ENCODE measurements at places on chromosomes 2 and 18.

DNA sequence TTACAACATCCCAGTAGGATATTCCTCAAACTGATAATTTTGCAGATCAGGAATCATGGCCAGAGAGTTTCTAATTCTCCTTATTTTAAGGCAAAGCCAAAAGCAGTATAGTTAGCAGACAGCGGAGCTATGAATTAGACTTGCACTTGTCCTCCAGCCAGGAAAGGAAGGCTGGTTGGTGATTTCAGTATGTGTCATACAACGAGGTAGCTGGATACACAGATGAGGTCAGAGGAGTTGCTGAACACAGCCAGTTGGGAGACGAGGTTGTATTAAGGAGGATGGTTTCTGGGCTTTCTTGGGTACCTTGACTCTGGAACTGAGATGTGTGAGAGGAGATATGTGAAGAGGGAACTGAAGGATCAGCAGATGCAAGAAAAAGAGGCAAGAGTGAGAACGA, 185.2 kb downstream of the SOX11 start:
- DNase-seq = peak; percentile 50

DNA sequence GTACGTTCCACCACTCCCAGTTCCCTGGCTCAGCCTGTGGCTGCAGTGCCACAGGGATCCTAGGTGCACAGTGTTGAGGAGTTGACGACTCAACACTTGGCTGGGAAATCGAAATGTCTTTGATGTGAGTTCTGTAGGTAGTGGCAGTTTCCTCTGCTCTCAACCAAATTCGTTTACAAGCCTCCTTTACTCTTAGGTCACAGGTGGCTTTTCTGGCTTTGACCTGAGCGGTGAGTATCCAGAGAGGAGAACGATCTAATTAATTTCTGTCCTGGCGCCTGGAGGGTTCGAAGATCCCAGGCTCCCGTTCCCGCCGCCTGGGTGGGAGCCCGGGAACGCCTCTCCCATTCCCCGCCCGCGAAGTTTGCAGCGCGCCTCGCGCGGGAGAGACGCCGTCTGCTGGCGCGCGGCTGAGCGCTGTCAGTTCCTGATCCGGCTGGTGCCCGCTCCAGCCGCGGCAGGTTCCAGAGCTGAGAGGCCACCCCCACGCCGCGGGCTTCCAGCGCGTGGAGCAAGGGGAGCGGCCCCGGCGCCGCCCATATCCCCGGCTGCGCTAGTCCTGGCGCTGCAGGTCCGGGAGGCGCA, at the start of gene LAMA3:
Gene LAMA3, plus strand, starts transcription at position 423 of the 585 bp plus-strand sequence. CDS start 231 bp downstream, outside the sequence.
- DNase-seq = peak; percentile 80

GRCh38 chr2:41024816-41025215, 572.9 kb upstream of the SLC8A1 start:
- no peak for DNase-seq

DNA sequence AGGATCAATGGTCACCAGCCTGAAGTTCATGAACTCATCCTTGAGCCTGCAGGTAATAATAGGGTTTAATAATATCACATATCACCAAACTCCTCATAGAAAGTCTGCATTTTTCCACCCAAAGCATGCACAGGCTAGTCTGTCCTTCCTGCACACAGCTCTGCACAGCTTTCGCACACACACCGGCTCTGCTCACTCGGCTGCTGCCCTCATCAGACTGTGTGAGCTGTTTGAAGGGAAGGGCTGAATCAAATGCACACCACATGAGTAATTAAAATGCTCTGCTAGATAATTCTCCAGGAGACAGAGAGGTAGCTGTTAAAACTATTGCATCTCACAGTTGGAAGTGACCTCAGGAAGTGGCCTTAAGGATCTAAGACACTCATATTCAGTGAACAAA, 108.4 kb upstream of the YPEL5 start:
- DNase-seq = no peak

DNA sequence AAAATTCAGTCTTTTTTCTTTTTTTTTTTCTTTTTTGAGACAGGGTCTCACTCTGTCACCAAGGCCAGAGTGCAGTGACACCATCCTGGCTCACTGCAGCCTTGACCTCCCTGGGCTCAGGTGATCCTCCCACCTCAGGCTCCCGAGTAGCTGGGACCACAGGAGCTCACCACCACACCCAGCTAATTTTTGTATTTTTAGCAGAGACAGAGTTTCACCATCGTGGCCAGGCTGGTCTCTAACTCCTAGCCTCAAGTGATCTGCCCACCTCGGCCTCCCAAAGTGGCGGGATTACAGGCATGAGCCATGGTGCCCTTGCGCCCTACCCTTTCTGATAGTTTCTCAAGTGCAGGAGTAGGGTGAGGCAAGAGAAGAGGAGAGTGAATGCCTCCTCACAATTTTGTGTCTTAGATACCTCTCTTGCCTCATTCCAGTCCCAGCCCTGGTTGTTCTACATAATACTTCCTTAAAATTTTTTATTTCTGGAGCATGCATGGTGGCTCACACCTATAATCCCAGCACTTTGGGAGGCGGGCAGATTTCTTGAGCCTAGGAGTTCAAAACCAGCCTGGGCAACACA, 68.2 kb upstream of the CAB39 start:
- DNase-seq = no peak

- peak; percentile 85 for DNase-seq
These were observed 15.4 kb downstream of the TGOLN2 start for GRCh38 chr2:85312404-85312803.

DNA sequence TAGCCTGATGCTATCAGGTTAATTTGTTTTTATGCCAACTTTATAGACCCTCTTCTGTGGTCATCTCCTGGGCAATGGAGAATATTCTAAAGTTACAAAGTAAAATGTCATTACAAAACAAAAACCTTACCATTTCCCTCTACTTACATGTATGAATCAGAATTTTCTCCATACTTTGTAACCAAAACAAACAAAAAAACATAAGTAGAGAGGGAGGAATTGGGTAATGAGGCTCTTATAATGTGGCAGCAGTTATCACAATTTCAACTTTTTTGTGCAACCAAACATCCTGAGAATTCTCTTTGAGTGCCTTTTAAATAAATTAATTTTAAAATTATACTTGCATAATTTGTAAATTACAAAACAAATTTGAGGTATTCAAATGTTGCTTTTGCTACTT, 332.8 kb downstream of the TXNL1 start:
- no peak for DNase-seq

DNA sequence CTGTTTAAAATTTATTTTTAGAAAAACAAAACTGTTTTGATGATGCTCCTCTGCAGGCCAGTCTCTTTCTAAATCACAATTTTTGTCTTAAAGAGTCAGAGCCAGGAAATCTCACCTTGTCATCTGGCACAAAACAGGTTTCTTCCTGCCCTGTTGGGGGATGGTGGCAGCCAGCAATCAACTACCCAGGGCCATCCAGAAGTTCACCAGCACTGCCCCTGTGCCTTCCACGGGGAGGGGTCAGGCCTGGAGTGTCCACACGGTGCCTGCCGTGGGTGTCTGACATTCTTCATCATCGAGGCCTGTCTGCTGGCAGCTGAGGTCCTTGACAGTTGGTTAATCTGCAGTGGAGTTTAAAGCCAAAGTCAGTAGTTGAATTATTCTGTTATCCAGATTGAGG, 40.0 kb upstream of the BMP10 start:
- DNase-seq = no peak

DNA sequence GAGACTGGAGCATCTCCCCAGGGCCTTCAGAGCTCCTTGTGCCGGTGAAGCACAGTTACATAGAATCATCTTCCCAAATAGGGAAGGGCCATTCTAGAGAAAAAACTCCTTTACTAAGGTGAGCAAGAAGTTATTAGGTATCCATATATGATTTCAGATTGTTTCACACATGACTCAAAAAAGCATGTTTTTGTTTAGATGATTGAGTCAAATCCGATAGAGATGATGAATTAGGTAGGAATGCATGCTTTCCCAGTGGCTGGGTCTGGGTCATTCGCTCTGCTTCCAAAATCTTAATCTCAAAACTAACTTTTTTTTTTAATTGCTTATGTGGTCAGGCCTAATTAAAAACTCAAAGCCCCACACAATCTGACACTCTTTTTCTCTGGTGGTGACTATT, 3.8 kb downstream of the NT5C1B start:
- no peak for DNase-seq

DNA sequence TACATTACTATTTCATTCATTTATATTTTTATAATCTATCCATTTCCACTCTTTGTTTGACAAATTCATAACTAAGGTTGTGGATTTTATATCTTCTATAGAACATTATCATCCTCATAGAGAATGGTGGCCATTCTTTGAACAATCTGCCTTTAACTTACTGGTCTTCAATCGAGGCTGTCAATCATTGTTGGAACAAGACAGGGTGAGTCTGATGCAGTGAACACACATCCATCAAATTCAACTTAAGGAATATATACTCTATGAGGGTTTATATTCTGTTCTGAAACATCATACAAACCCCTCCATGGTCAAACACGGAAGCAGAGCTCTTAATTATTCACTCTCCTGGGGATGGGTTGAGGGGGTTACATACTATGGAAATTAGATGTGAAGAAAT, 28.3 kb upstream of the KLF7 start:
- no peak for DNase-seq

DNA sequence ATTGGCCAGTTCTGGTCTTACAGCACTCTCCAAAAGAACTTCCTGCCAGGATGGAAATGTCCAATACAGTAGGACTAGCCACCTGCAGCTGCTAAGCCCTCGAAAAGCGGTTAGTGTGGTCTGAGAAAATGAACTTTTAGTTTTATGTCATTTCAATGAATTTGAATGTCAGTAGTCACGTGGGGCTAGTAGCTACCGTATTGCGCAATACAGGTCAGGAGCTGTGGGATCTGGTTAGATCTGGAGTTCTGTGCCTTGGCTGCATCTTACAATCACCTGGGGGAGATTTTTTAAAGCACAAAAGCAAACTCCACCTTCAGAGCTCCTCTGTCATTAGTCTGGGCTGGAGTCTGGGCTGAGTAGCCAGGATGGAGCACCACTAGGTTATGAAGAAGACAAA, 35.9 kb downstream of the C1QL2 start:
- DNase-seq = no peak

- DNase-seq = peak; percentile 97
These were observed 7.7 kb downstream of the LPIN1 start for GRCh38 chr2:11753886-11754699.

DNA sequence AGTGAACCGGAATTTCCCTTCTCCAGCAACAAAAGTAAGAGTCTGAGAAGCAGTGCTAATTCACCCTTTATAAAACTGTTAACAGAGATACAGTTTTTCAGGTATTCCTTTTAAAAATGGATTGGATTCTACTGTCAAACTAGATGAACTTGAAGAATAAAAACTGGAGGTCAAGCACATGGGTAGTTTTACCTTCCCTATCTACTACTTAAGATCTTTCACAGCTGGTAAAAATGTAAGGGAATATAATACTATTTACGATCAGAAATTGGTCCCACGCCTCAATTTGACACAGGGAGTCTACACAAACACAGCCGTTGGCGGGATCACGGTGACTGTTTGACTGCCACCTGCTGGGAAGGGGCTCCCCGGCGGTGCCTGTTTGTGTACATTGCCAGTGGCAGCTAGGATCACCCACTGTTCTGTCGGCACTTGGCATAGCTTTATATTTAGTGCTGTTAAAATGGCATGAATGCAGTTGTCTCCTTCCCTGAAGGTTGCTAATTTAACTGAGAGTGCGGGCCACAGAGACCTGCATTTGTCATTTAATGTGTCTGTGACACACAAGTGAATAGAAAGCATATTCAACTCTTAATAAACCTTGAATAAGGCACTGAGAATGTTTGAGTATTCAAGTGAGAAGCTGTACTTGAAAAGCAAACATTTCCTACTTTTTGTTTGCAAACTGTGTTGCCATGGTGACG, 59.5 kb downstream of the ABCG8 start:
- no peak for DNase-seq

- peak; percentile 71 for DNase-seq
These were observed 106.0 kb upstream of the PKDCC start for GRCh38 chr2:41941831-41942230.

DNA sequence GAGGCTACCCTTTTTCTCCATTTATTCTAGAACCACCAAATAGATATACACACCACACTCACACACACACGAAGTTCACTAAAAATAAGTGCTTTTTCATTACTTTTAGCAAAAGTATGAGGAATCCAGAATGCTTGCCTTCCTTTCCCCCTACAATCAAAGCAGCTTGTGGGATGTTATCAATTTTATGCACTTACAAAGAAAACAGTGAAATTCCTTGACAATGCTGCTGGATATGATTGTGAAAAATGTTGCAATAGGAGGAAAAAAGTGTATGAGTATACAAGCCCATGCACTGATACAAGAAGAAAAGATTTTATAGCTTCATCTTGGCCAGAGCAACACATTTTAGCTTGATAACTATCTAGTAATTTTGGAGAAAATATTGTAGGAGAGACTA, 269.2 kb downstream of the XIRP2 start:
- DNase-seq = no peak

DNA sequence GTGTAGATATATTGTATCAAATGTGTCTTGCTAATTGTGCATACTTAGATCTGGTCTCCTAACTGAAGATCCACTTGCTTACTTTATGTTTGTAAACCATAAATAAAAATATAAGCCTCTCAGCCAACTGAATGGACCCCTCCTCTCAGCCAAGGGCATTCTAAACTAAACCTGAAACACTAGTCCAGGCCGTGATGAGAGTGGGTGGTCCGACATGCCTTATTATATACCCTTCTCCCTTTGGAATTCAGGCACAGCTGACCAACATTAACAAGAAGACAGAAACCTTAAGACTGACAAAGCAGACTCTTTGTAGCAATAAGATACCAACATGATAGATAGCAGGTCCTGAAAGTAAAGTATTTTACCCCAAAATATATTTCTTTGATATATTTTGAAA, 64.3 kb upstream of the PLA2R1 start:
- no peak for DNase-seq

- DNase-seq = no peak
These were observed 180.3 kb downstream of the ZBTB7C start for GRCh38 chr18:48228841-48229240.

- DNase-seq = no peak
These were observed 63.0 kb upstream of the CPO start for GRCh38 chr2:206876216-206876860.

GRCh38 chr2:71503837-71504236, 50.5 kb downstream of the DYSF start:
- no peak for DNase-seq

DNA sequence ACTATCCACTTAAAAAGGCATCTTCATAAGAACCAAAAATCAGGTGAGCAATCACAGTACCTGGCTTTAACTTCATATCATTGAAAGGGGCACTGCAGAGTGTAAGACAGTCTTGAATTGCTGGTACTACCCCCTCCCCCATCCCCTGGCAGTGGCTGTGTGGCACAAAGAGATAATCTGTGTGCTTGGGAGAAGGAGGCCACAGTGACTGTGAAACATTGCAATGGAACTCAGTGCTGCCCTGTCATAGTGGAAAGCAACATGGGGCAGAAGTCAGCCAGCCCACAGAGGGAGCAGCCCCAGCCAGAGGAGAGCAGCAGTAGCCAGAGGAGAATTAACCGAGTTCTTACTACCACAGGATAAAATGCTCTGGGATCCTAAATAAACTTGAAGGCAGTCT, 45.3 kb upstream of the UGP2 start:
- no peak for DNase-seq

- DNase-seq = peak; percentile 83
These were observed 28.4 kb downstream of the MCEE start for GRCh38 chr2:71101656-71102055.

Measured in MG63 (cell line).